HS-5 (cell line): ENCODE measurements at places on chromosomes 16 and 17.

DNA sequence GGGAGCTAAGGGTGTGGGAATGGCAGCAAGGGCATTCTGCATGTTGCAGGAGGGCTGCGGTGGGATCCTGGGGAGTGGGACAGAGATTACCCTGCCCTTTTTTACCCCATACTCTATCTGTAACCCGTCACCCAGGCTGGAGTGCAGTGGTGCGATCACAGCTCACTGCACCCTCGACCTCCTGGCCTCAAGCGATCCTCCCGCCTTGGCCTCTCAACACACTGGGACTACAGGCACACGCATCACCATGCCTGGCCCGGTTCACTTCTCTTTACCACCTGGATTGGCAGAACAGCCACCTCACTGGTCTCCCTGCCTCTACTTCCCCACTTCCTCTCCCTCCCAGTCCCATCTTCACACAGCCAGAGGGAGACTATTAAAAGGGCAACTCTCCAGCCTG, 9.5 kb downstream of the ZNF385C start:
- DNase-seq: no peak

DNA sequence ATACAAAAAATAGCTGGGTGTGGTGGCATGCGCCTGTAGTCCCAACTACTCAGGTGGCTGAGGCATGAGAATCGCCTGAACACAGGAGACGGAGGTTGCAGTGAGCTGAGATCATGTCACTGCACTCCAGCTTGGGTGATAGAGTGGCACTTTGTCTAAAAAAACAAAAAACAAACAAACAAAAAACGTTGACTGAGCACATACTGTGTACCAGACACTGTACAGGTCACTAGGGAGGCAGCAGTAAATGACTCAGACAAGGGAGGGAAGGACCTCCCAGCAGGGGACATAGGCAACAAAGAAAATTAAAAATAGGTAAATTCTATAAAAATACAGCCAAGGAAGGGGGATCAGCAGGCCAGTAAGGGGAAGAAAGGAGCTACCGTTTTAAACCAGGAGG, 64.3 kb downstream of the SOCS1 start:
- DNase-seq: no peak

- DNase-seq: no peak
Observed at GRCh38 chr17:79537686-79538085, 73.2 kb downstream of the RBFOX3 start.

DNA sequence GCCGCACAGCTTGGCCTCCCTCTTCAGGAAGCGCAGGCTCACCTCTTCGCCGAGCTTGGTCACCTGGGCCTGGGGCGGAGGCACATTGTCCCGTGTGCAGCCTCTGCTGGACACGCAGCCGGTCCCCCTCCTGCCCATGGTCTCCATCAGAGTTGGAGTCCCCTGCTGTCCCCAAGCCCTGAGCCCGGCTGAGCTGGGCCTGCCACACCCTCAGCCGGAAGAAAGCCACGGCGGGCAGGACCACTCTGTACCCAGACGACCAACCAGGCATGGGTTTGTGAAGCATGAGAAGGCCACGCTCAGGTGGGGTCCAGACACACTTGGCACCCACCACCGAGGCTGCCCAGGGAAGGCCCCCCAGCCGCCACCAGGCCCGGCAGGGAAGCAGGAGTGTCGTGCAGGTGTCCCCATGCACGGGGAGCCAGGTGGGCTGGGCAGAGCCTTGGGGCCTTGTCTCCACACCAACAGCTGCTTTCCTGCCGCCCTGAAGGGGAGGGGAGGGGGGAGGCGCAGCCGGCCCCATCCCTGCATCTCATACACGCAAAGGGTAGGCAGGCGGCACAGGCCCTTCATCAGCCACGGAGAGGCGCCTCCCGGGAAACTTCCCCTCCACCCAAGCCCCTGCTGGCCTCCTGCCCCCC, 5.2 kb downstream of the CCDC154 start:
- DNase-seq: no peak
